ENCODE measurements at places on chromosomes 12 and 14. TPM values are rescaled to one million over a fixed set of nuclear protein-coding genes. Genes with fewer than 3 reads are reported as not detected.
A peak's percentile ranks its signal among the peaks of the same experiment; 100 is the strongest.

The KRT4 gene
- total RNA-seq = not detected

GRCh38 chr12:114936148-114937079 is 252.4 kb upstream of the TBX3 start:
- no peak overlapping the region for H3K4me3 ChIP-seq
- no peaks in the 10 kb centered on the region for H3K4me1 ChIP-seq
- no peak for DNase-seq
- H3K36me3 ChIP-seq = no peaks in the 10 kb centered on the region
- no peaks in the 10 kb centered on the region for H3K27me3 ChIP-seq
- H3K27ac ChIP-seq = no peak overlapping the region

DNA sequence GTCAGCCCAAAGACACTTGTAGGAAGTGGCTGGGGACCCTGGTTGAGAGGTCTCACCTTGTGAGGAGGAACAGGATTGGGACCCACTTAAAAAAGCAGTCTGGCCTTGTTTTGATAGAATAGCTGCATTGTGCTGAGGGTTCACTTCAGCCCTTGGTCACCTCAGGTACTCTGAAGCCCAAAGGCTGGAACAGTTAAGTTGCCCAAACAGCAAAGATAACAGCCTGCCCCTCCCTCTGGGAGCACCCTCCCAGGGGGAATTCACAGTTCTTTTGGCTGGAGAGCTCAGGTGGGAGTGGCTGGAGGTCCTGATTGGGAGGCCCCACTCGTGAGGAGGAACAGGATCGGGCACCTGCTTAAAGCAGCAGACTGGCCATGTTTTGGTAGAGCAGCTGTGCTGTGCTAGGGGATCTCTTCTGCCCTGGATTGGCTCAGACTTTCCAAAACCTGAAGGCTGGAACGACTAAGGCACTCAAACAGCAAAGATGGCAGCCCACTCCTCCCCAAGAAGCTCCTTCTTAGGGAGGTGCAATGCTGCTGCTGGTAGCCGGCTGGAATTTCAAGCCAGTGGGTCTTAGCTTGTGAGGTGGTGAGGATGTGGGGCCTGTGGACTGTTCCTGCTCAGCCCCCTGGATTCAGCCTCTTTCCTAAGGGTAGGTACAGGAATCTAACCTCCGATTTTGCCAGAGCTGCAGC is 143.8 kb upstream of the SLC38A2 start:
- H3K4me3 ChIP-seq = no peak overlapping the region
- DNase-seq = no peak
- H3K27me3 ChIP-seq = no peaks in the 10 kb centered on the region
- peak overlapping the region; percentile 98 for H3K27ac ChIP-seq

The SRSF5 gene
- total RNA-seq = 304 TPM

The DBX2 gene
- not detected for total RNA-seq

The RHOJ gene
- not detected for total RNA-seq
